ENCODE measurements at places on chromosomes 13 and 19.

DNA sequence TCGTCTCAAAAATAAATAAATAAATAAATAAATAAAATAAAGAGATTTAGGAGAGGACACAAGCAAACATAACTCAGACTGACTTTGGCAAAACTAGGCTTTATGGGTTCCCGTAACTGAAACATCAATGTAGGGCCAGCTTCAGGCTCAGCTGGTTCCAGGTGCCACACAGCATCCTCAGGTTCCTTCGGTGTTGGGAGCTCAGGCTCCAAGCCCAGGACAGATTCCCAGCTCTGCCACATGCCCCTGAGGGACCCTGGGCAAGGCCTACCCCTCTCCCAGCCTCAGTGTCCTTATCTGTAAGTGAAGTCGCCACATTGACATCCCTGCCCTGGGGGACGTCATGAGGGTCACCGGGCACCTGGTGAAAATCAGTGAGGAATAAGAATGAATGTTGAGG, 18.7 kb downstream of the MISP start:
- no peak for DNase-seq

DNA sequence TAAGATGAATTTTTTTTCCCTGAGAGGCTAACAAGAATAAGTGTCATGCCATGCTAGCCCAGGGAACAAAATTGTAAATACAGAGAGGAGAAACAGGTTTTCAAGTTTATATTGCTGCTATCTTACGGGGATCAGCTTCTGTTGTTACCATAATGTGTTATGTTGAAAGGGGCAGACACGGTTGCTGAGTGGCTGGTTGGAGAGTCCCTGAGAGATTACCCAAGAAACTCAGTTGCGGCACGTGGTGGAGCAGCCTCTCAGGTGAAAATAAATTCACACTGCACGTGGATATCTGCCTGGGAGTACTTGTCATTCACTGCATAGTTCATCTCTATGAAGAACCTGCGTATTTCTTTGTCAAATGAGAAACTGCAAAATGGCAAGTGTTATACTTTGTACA, 293.6 kb downstream of the TDRD3 start:
- no peak for DNase-seq

GRCh38 chr19:14318873-14319272, 62.4 kb upstream of the ADGRE5 start:
- no peak for DNase-seq

GRCh38 chr19:16376649-16377048, 52.0 kb downstream of the KLF2 start:
- no peak for DNase-seq

- no peak for DNase-seq
These were observed 1582.0 kb upstream of the PCDH20 start for GRCh38 chr13:62997696-62998095.

GRCh38 chr19:30233375-30233774, 138.8 kb upstream of the ZNF536 start:
- no peak for DNase-seq

DNA sequence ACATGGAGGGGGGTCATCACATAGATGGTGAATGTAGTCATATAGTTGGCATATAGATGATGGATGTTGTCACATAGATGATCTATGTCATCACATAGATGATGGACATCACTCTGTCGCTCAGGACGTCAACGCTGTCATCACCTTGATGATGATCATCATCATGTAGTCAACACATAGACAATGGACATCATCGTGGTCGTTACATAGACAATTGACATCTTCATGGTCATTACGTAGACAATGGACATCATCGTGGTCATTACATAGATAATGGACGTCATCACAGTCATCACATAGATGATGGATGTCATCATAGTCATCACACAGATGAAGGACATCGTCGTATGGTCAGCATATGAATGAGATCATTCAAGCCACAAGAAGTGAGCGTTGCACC, 28.6 kb upstream of the SLC15A1 start:
- DNase-seq, result no peak

DNA sequence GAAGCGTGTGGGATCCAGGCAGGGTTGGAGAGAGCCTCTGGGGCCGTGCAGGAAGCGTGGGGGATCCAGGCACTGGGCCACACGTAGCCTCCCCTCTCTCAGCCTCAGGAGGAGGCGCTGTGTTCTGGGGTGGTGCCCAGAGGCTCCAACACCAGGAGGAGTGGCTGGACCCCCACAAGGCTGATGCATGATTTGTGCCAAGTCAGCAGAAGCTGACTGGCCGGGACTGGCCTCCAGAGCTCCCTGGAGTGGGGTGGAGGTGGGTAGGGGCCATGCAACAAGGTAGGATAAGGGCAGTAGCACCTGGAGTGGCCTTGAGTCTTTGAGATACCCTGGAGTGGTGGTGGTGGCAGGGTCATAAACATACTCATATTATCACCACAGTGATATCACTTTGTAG, 75.3 kb downstream of the ERICH6B start:
- DNase-seq, result no peak

GRCh38 chr19:10372690-10373089, 7.7 kb downstream of the TYK2 start:
- no peak for DNase-seq

GRCh38 chr13:78759704-78760103, 100.7 kb upstream of the OBI1 start:
- no peak for DNase-seq

GRCh38 chr19:1953441-1954094, 12.6 kb downstream of the CSNK1G2 start:
- DNase-seq, result no peak

DNA sequence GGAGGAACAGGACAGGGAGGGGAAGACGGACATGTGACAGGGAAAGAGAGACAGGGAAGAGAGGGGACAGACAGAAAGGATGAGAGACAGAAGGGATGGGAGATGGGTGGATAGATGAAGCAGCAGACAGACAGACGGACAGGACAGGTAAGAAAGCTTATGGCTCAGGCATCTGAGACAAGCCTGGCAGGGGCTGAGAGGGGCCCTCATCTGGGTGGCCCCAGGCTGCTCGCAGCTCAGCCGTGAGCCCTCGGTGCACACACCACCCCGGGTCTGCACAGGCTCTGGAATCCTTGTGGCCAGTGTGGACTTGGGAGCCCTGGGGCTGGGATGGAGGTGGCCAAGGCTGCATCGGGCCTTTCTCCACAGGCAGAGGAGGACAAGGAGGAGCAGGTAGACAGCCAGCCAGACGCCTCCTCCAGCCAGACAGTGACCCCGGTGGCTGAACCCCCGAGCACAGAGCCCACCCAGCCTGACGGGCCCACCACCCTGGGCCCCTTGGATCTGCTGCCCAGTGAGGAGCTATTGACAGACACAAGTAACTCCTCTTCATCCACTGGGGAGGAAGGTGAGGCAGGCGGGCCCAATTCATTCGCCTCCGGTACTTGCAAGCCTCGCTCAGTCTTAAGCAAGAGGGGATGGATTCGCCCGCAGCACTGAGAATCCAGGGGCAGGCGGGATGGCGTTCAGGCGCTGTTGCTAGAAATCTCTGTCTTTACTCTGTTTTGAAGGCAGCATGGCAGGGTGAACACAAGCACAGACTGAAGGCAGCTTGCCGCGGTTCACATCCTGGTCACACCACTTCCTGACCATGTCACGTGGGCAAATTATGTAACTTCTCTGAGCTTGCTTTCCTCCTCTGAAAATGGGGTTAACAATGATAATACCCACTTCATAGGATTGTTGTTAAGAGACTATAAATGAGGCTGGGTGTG, 14.0 kb downstream of the GRAMD1A start:
- DNase-seq, result no peak

DNA sequence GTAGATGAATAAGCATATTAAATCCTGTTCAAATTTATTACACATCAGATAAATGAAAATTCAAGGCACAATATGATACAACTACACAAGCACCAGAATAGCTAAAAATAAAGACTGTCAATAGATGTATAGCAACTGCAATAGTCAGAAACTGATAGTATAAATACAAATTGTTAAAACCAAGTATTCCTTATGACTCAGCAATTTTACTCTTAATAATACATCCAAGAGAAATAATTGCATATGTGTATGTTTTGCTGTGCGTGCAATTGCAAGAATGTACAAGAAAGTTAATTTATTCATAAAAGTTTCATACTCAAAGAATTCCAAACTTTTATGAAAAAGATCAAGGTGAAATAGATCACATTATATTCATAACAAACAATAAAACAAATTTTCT, 1338.1 kb downstream of the OLFM4 start:
- no peak for DNase-seq

DNA sequence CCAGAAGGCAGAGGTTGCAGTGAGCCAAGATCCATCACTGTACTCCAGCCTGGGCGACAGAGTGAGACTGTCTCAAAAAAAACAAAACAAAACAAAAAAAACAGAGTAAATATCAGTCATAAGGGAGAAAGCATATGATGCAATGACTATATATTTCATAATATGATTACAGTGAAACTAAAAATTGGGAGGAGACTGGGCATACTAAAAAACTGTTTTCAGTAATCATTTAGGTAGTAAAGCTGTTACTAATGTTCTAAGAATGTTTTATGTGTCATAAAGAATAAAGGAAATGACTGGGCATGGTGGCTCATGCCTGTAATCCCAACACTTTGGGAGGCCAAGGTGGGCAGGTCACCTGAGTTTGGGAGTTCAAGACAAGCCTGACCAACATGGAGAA, 15.9 kb downstream of the ZNF573 start:
- no peak for DNase-seq

DNA sequence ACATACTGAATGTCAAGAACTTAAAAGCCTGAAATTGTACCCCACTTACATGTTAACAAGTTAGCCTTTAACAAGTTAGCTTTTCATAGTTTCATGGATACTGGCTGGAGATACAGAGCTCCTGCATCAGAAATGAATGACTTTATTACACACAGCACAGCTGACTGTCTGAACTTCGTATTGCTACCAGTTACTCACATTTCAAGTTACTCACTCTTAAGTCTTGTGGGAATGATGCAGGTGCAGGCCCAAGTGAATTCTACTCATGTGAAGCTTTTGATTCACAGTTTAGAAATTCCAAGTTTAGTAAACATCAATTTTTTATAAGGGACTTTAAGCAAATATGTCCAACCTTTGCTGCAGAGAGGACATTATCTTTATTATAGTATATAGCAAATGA, 762.2 kb upstream of the PRR20A start:
- DNase-seq, result no peak

DNA sequence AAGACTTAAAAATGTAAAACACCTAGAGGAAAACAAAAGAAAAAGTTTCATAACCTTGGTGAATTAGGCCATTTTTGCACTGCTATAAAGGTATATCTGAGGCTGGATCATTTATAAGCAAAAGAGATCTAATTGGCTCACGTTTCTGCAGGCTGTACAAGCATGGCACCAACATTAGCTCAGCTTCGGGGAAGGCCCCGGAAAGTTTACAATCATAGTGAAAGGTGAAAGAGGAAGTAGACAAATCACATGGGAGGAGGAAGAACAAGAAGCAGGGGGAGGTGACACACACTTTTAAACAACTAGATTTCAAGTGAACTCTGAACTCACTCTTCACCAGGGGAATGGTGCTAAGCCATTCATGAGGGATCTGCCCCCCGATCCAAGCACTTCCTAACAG, 1358.5 kb upstream of the PCDH9 start:
- no peak for DNase-seq

GRCh38 chr19:13619203-13619632, 112.9 kb upstream of the CACNA1A start:
- DNase-seq, result no peak

- DNase-seq, result no peak
These were observed 260.6 kb upstream of the NBEA start for GRCh38 chr13:34681405-34681955.

GRCh38 chr19:8635422-8635821, 5.0 kb downstream of the NFILZ start:
- DNase-seq, result no peak

DNA sequence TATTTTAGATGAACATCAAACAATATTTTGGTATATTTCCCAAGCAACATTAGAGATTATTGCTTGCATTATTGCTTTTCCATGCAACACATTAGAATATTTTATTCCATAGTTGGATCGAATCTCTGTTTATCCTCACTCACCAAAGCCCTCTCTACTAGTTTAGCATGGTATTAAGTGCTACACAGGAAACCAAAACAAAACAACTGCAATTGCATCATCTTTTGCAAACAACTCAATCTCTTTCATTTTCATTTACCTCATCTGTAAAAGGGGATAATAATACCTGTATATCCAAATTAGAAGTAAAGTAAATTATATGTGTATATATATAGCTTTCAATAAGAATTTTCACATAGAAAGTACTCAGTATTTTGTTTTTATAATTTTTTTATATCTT, 147.8 kb upstream of the PCDH9 start:
- DNase-seq, result no peak

DNA sequence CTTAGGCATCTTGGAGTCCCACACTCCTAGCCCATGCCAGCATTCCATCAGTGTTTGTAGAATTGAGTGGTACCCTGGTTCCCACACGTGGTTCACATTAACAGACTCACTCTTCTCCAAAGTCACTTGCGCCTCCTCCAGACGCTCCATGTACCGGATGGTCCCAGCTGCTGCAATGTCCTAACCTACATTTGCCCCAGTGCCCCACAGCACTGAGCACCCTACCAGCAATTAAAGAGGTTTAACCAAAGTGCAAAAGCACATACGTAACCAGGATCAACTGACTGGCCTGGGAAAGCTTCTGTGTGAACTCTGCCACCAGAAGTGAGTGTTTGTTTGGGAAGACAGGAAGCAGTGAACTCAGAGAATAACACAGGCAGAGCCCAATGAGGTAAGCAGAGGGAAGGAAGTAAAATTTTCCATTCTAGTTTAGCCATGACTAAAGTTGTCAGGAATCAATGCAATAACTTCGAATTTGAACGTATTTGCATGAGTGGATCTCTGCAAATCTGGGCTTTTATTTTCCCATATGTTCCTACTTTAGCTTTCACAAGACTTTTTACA, 7.3 kb upstream of the MEDAG start:
- peak; percentile 67 for DNase-seq

GRCh38 chr13:30398601-30399072, 23.7 kb upstream of the UBE2L5 start:
- DNase-seq, result no peak

Measured in tibial nerve (tissue), 4 donors.